Activated naive CD4-positive, alpha-beta T cell treated with anti-CD3 and anti-CD28 coated beads, Interleukin-2, amount 50 U/mL, for 72 hours (primary cell): ENCODE measurements at places on chromosomes 13 and 19. TPM values are rescaled to one million over a fixed set of nuclear protein-coding genes. Genes with fewer than 3 reads are reported as not detected.

Gene DIS3
- 44.9 TPM for total RNA-seq

Gene ZNF225
- 0.96 TPM for total RNA-seq

Gene CLDND2
- 4.7 TPM for total RNA-seq

Gene FUT1
- not detected for total RNA-seq

Gene CLEC17A
- 0.43 TPM for total RNA-seq

GRCh38 chr19:15813916-15814315 is 1.5 kb downstream of the OR10H1 start:
- no peak for DNase-seq

- DNase-seq, result no peak
Measured at GRCh38 chr19:18895038-18895823, 727 bp downstream of the CERS1 start.

GRCh38 chr19:49119411-49120324 is at the start of gene PPFIA3:
TSS of gene PPFIA3 (plus strand) at chr19:49119544. CDS start at chr19:49127874, 8,330 bp downstream.
- DNase-seq, result no peak

DNA sequence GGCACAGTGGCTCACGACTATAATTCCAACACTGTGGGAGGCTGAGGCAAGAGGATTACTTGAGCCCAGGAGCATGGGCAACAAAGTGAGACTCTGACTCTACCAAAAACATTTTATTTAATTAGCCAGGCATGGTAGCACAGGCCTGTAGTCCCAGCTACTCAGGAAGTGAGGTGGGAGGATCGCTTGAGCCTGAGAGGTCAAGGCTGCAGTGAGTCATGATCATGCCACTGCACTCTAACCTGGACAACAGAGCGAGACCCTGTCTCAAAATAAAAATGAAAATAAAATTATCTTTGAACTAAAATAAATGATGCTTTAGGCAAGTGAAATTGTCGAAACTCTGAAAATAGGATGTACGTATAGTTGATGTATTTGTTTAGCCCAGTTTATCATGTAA is 8.2 kb upstream of the CLN5 start:
- DNase-seq, result no peak
